ENCODE measurements at places on chromosomes 3 and 15. TPM values are rescaled to one million over a fixed set of nuclear protein-coding genes. Genes with fewer than 3 reads are reported as not detected.

DNA sequence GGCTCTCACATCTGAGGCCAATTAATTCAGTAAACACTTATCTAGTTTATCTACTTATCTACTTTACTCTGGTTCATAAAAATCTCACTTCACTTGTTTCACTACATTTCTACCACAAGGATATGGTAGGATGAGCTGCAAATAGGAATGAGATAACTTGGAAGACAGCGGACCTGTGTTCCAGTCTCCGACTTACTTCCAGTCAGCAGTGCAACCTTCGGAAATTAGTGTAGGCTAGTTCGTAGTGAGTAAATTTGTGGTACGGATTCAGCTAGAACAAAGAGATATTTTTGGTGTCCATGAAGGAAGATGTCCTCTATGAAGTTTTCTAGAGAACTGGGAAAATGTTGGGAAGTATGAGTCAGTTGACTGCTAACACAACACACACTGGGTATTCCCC lies 66.3 kb downstream of the TPRG1 start:
- peaks cover 4% of the 10 kb centered on the region for H3K27me3 ChIP-seq
- H3K4me1 ChIP-seq = peaks cover 2% of the 10 kb centered on the region
- no peak overlapping the region for H3K4me3 ChIP-seq
- H3K36me3 ChIP-seq = no peaks in the 10 kb centered on the region

DNA sequence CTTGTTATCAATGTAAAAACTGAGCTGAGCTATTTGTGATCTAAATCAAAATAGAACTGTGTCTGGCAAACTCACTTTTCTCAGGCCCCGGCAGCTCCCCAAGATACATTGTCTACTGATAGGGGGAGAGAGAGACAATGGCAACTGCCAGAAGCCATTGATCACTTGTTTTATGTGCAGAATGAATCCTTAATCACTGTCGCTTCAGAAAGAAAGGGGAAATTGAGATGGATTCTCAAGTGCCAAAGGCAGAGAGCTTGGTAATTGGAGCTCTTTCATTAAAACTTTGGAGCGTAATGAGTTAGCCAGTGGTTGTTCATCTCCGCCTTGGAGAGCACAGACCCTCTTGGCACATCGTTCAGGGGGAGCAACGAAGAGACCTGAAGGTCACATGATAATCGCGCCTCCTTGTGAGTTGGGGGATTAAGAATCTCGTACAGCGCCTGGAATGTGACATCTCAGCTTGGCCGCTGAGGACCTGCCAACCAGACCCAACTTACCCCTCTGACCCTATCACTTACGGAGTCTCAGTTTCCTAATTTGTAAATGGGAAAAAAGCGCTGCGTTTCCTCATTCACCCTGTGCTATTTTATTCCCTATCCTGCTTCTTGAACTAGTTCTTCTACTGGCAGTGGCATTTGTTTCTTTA lies 252.8 kb downstream of the VPS13C start:
- H3K36me3 ChIP-seq = no peaks in the 10 kb centered on the region
- peaks cover 15% of the 10 kb centered on the region for H3K27me3 ChIP-seq
- H3K4me1 ChIP-seq = no peaks in the 10 kb centered on the region
- H3K27ac ChIP-seq = no peak overlapping the region
- DNase-seq = no peak

- no peaks in the 10 kb centered on the region for H3K4me1 ChIP-seq
- H3K36me3 ChIP-seq = no peaks in the 10 kb centered on the region
- H3K27ac ChIP-seq = no peak overlapping the region
- no peaks in the 10 kb centered on the region for H3K27me3 ChIP-seq
- H3K4me3 ChIP-seq = no peak overlapping the region
These were observed 45.6 kb downstream of the LRTM1 start for GRCh38 chr3:54882129-54882833.

DNA sequence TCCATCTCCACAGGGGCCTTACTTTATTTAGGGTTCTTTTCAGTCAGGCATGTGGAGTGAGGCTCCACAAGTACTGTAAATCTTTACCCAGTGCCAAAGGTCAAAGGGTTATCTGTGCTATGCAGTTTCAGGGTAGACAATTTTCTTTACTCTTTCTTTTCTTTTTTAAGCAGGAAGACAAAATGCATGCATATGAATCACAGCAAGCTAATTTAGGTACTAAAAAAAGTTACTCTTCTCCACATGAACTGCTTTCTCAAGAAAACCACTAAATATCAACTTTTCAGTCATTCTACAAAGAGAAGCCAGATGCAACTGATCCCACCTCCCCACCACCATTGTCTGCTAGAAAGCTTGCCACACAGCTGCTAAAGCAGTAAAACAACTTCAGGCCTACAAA lies 73.3 kb upstream of the PYGO1 start:
- H3K4me3 ChIP-seq = no peak overlapping the region
- H3K27me3 ChIP-seq = no peaks in the 10 kb centered on the region
- no peak overlapping the region for H3K27ac ChIP-seq
- H3K4me1 ChIP-seq = no peaks in the 10 kb centered on the region

- no peak overlapping the region for H3K27ac ChIP-seq
- peaks cover 30% of the 10 kb centered on the region for H3K27me3 ChIP-seq
These were observed 60.6 kb upstream of the ARNT2 start for GRCh38 chr15:80343554-80343992.

GRCh38 chr15:68328443-68328842 lies 50.9 kb downstream of the FEM1B start:
- H3K36me3 ChIP-seq = no peaks in the 10 kb centered on the region
- H3K27me3 ChIP-seq = peaks cover 15% of the 10 kb centered on the region
- DNase-seq = no peak
- no peak overlapping the region for H3K4me3 ChIP-seq
- no peak overlapping the region for H3K27ac ChIP-seq
- H3K4me1 ChIP-seq = no peaks in the 10 kb centered on the region

GRCh38 chr3:125003369-125003853 lies 52.4 kb downstream of the HEG1 start:
- no peak overlapping the region for H3K4me3 ChIP-seq
- no peaks in the 10 kb centered on the region for H3K27me3 ChIP-seq
- DNase-seq = no peak
- H3K4me1 ChIP-seq = no peaks in the 10 kb centered on the region
- H3K27ac ChIP-seq = no peak overlapping the region

GRCh38 chr3:4320096-4320911 lies 17.1 kb downstream of the SETMAR start:
- H3K4me3 ChIP-seq = no peak overlapping the region
- no peaks in the 10 kb centered on the region for H3K27me3 ChIP-seq
- no peak overlapping the region for H3K27ac ChIP-seq
- H3K36me3 ChIP-seq = peaks cover 12% of the 10 kb centered on the region

GRCh38 chr3:56019490-56020146 lies 448.6 kb downstream of the ERC2 start:
- no peaks in the 10 kb centered on the region for H3K27me3 ChIP-seq
- no peak overlapping the region for H3K4me3 ChIP-seq
- no peak for DNase-seq
- no peaks in the 10 kb centered on the region for H3K4me1 ChIP-seq
- H3K27ac ChIP-seq = no peak overlapping the region

DNA sequence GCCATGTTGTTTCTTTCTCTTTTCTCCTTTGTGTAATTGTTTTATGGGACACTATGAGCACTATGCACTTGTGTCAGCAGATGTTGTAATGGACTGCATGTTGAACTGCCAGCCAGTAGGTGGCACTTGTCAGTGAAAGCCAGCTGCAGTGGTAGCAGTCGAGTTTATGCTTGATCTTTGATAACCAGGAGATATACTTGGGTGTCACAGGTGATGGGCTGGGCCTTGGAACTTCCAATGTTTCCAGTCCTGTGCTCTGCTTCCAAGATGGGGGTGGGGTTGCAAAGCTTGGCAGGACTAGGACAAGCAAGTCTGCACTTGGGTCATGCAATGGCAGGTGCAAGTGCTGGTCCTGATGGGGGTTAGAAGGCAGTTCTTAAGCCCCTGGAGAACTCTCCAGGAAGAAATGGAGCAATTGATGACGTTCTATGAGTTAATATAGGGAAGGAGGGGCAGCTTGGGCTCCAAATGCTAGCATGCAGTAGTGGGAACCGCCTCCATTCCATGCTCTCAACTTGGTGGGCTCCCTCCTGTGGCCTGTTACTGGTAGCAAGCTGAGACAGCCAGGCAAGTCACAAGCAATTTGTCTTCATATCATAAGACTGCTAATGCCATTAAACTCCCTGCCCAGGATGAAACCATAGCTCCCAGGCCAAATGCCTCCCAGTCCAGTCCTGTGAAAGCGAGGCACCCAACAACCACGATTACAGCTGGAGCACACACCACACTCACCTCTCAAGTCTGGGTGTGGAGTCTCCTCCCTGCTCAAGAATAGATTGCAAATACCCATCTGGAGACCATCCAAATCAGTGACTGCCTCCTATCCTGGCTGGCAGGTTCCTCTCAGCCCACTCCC lies 287.2 kb downstream of the CGGBP1 start:
- DNase-seq = no peak
- H3K27me3 ChIP-seq = peaks cover 11% of the 10 kb centered on the region
- H3K27ac ChIP-seq = no peak overlapping the region
- H3K4me3 ChIP-seq = no peak overlapping the region

DNA sequence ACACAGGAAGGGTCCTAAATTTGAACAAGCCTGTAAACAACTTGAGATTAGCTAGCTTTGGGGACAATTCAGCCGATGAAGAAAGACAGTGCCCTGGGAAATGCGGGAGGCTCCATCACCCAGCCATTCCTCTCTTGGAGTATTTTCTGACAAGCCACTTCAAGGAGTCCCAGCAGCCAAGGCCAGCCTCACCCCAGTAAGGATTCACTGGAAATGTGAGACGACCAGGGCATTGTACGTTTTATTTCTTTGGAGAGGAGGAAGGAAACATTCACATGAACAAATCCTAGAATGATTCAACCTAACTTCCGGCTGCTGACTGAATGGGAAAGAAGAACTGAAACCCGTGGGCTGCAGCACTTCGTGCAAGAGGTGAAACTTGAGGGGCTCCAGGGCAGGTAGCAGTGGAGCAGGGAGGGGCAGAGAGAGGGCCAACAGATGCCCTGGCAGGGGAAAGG lies 116.4 kb upstream of the ARHGEF3 start:
- no peaks in the 10 kb centered on the region for H3K36me3 ChIP-seq
- peak overlapping the region; percentile 95 for H3K27ac ChIP-seq
- peak; percentile 48 for DNase-seq
- no peaks in the 10 kb centered on the region for H3K27me3 ChIP-seq

DNA sequence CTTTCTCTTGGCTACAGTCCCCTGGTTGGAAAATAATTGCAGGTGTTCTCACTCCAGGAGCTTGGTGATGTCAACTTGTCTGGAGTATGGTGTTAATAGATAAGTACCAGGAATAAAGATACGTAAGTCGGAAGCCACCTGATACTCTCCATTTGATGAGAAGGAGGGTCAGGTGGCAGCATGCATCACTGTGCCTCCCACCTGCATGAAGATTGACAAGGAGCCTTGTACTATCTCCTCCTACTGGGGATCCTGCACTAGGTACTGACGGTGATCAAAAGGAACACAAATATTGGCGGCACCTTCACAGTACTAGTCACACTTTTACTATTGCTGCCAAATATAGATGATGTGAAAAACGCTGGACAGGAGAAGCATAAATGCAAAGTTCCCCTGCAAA lies 32.6 kb upstream of the GABRB3 start:
- no peaks in the 10 kb centered on the region for H3K27me3 ChIP-seq
- no peak for DNase-seq
- H3K36me3 ChIP-seq = no peaks in the 10 kb centered on the region
- H3K27ac ChIP-seq = no peak overlapping the region

DNA sequence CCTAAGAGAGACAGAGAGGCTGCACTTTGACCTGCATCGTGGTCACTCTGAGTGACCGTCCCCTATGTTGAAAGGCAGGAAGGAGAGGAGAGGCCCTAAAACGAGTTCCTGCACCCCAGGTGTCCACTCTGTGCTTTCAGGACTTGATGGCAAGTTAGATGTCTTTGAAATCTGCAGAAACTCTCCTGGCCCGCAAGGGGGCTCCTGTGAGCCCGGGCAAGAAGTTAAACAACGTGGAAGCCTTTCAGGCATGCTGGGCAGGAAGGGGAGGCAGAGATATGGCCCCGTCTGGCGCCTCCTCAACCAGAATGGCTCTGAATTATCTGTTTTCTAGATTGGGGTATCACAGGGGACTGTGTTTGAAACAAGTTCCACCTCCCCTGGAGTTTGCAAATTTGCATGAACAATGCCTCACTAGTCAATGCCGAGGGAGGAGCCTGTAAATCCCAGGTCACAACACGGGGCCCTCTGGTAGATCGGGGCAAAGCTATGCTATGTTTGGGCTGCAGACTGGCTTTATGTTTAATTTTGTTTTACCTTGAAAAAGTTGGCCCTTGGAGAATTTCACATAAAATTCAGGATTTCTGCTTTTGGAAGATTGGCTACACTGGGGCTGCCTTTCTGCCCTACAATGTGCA lies 9.8 kb downstream of the CTXND1 start:
- H3K4me3 ChIP-seq = no peak overlapping the region
- DNase-seq = no peak
- peaks cover 35% of the 10 kb centered on the region for H3K27me3 ChIP-seq
- H3K4me1 ChIP-seq = peaks cover 2% of the 10 kb centered on the region
- no peak overlapping the region for H3K27ac ChIP-seq

DNA sequence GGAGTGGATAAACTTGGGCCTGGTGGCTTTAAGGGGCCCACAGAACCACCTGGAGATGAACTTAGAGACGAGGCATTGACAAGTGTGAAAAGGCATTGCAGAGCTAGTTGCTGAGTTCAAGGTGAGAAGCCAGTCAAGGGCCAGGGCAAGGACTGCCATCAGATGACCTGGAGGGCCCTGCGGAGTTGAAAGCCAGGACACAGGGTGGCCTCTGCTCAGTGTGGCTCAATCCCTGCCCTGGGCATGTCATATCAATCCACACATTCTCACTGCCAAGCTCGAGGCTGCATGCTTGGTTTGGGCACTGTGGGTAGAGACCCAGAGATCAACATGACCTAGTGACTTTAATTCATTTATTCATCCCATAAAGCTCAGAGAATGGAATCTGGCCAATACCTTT lies 9.2 kb downstream of the PAQR5 start:
- H3K27ac ChIP-seq = no peak overlapping the region
- no peak overlapping the region for H3K4me3 ChIP-seq
- H3K36me3 ChIP-seq = no peaks in the 10 kb centered on the region

GRCh38 chr3:137963463-137963862 lies 46.5 kb upstream of the CLDN18 start:
- no peak overlapping the region for H3K27ac ChIP-seq
- no peaks in the 10 kb centered on the region for H3K4me1 ChIP-seq
- no peak overlapping the region for H3K4me3 ChIP-seq
- H3K27me3 ChIP-seq = peaks cover 4% of the 10 kb centered on the region
- DNase-seq = no peak
- no peaks in the 10 kb centered on the region for H3K36me3 ChIP-seq

DNA sequence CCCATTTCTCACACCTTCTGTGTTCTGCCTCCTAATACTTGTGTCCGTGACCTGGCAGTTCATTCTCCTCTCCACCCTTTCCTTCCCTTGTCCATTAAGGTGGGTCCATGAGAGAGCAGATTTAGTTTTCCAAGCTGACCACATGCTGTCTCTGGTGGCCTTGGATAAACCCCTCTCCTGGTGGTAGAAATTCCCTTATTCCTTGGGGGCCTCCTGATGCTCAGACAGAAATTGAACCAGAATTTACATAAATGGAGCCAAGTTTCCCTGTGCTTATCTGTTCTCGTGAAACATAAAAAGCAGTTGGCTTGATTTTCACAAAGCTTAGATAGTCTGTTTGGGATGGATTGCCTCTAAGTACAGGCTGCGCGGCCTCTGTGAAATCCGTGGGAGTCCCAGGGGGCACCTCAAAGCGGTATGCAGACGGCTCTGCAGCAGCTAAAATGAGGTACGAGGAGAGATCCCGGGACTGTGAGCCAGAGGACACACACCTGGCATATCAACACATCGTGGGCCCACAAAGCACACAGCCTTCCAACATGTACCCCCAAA lies 101.0 kb upstream of the NMNAT3 start:
- no peak overlapping the region for H3K27ac ChIP-seq
- H3K4me1 ChIP-seq = no peaks in the 10 kb centered on the region
- no peaks in the 10 kb centered on the region for H3K27me3 ChIP-seq
- H3K36me3 ChIP-seq = no peaks in the 10 kb centered on the region

CTXND1 gene
- total RNA-seq = not detected

RBPMS2 gene
- total RNA-seq = 0.91 TPM

ATP13A4 gene
- total RNA-seq = 3.4 TPM

UCN2 gene
- total RNA-seq = not detected

HRG gene
- total RNA-seq = not detected

All from activated B cell treated with CpG ODN at 0.5 μM for 24 hours (primary cell).